ENCODE measurements at places on chromosomes 2 and 18. TPM values are rescaled to one million over a fixed set of nuclear protein-coding genes. Genes with fewer than 3 reads are reported as not detected.

DNA sequence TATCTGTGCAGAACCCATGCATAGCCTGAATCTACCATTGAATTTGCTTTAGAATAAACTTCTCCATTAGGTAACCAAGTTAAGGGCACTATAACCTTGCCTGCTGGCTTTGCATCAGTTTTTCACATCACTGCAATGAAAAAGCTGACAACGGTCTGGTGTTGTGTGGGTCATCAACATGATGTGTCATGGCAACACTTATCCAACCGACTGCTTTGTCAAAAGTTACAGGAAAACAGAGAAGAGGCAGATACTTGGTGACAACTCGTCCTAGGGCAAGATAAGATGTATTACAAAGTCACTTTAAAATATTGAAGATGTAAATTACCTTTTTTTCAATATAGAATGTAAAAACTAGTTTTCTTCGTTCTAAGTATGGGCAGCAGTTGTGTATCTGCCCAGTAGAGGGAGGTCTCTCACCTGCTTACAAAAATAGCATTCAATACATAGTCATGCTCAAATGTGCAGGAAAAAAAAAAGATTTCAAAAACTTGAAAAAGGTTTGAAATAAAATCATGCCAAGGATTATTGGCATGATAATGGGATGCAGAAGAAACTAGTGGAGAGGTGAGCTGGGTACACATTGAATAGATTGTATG is 96.3 kb downstream of the EVA1A start:
- H3K36me3 ChIP-seq = no peaks in the 10 kb centered on the region
- H3K4me1 ChIP-seq = no peaks in the 10 kb centered on the region
- no peak overlapping the region for H3K27ac ChIP-seq
- no peak overlapping the region for H3K4me3 ChIP-seq
- H3K27me3 ChIP-seq = no peaks in the 10 kb centered on the region

DNA sequence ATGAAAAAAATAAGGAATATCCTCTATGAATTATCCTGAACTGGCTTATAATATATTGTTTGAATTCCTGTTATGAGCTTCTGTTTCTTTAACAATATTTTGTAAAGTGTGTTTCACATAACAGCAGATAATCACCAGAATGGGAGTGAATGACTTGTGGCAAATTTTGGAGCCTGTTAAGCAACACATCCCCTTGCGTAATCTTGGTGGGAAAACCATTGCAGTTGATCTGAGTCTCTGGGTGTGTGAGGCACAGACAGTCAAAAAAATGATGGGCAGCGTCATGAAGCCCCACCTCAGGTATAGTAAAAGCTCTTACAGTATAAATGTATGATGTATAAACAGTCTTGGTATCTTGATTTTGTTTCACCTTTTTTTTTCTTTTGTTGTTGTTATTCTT is 5.9 kb downstream of the GEN1 start:
- no peaks in the 10 kb centered on the region for H3K27me3 ChIP-seq
- no peak overlapping the region for H3K4me3 ChIP-seq
- peaks cover 8% of the 10 kb centered on the region for H3K36me3 ChIP-seq

- no peaks in the 10 kb centered on the region for H3K4me1 ChIP-seq
- no peaks in the 10 kb centered on the region for H3K27me3 ChIP-seq
- H3K36me3 ChIP-seq = no peaks in the 10 kb centered on the region
Observed at GRCh38 chr2:98359986-98360385, 13.7 kb downstream of the CNGA3 start.

GRCh38 chr2:149561309-149561926 is 26.2 kb downstream of the MMADHC start:
- H3K4me3 ChIP-seq = no peak overlapping the region
- no peaks in the 10 kb centered on the region for H3K27me3 ChIP-seq
- no peaks in the 10 kb centered on the region for H3K36me3 ChIP-seq

DNA sequence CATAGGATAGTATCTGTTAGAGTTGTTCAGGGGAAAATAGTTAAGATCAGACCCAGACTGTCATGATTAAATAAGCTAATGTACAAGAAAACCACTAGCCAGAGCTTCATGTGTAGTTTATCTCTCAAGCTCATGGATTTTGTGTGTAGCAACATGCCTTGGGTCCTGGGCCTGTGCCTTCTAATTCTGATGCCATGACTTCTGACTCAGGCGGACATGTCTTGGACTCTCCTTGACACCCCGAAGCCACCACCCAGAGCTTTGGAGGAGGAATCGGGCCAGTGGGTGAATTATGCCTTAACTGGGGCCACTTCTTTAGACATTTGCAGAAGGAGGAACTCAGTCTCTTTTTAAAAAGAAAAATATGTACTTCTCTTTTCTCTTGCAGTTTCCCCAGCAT is 68.7 kb downstream of the NPAS2 start:
- no peaks in the 10 kb centered on the region for H3K36me3 ChIP-seq
- H3K27ac ChIP-seq = no peak overlapping the region
- H3K4me3 ChIP-seq = no peak overlapping the region
- H3K27me3 ChIP-seq = no peaks in the 10 kb centered on the region
- peaks cover 66% of the 10 kb centered on the region for H3K4me1 ChIP-seq

DNA sequence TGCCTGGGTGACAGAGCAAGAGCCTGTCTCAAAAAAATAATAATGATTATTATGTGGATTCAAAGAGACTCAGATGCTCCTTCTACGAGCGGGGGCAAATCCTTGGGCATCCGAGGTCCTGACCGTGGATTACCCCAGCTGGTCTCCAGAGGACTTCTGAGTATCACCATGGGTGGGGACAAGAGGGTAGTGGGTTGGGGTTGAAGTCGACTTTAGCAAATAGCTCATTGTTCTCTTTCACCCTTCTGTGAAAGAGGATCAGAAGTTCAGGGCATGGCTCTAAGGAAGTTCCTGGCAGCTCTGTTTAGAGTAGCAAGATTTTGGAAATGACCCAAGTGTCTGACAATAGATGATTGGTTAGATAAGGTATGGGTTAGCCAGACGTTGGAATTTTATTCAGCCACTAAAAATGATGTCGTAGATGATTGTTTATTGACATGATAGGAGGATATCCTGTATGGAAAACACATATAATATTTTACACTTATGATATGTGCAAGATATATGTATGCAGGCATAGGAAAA is 59.0 kb upstream of the SPRED2 start:
- DNase-seq = no peak
- no peaks in the 10 kb centered on the region for H3K4me1 ChIP-seq
- H3K27me3 ChIP-seq = no peaks in the 10 kb centered on the region

GRCh38 chr2:201978986-201979385 is 54.7 kb upstream of the FZD7 start:
- no peak for DNase-seq
- peaks cover 8% of the 10 kb centered on the region for H3K4me1 ChIP-seq

DNA sequence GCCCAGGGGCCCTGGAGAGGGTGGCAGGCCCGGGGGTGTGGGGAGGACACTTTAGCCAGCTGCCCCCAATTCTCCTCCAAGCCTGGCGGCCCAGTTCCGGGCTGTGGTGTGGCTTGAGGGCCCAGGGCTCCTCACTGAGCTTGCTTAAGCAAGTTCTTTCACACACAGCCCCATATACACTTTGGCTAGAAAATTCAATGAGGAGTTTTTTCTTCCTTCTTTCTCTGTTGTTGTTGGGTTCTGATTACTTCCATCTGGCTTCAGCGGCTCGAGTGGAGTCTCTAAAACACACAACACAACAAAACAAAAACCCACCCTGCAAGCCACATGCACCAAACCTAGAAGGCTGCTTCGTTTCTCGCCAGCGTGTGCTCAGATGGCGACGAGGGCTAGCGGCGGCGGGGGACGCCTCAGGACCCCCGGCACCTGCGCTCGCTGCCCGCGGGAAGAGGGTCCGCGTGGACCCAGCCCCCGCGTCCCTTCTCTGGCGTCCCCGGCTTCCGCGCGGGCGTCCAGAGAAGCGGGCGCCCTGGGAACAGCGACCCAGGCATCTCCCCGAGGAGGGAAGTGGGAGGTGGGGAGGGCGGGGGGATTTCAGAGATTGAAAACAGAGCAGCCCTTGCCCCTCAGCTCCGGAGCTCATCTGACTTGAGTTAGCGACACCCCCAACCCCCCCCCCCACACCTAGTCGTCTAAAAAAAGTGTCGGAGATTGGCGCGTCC is 577 bp upstream of the GLI2 start:
- H3K36me3 ChIP-seq = no peaks in the 10 kb centered on the region
- DNase-seq = no peak
- peak overlapping the region; percentile 43 for H3K4me3 ChIP-seq
- no peak overlapping the region for H3K27ac ChIP-seq
- peaks cover 52% of the 10 kb centered on the region for H3K27me3 ChIP-seq
- H3K4me1 ChIP-seq = peaks cover 17% of the 10 kb centered on the region

DNA sequence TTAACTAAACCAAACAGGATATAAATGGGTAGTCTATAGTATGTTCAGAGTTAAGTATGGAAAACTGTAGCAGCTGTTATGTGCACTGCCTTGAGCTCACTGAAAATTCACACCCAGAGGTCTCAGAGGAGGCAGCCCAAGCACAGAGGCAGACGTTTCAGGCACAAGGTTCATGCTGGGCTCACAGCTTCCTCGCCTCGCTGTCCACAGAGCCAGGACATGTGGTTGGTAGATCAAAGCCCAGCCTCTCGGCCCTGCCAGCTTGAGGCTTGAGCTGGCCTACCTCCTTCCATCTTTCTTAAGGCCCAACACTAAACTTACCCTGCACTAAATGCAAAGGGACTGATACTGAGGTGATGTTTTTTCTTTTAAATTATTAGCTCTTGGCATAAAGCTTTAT is 43.7 kb downstream of the PRELID3A start:
- H3K4me1 ChIP-seq = no peaks in the 10 kb centered on the region
- H3K36me3 ChIP-seq = peaks cover 96% of the 10 kb centered on the region
- no peaks in the 10 kb centered on the region for H3K27me3 ChIP-seq
- no peak overlapping the region for H3K4me3 ChIP-seq

- H3K4me1 ChIP-seq = no peaks in the 10 kb centered on the region
- DNase-seq = no peak
- no peaks in the 10 kb centered on the region for H3K27me3 ChIP-seq
- H3K27ac ChIP-seq = no peak overlapping the region
- no peaks in the 10 kb centered on the region for H3K36me3 ChIP-seq
Observed at GRCh38 chr2:147714582-147714981, 130.2 kb upstream of the ACVR2A start.

DNA sequence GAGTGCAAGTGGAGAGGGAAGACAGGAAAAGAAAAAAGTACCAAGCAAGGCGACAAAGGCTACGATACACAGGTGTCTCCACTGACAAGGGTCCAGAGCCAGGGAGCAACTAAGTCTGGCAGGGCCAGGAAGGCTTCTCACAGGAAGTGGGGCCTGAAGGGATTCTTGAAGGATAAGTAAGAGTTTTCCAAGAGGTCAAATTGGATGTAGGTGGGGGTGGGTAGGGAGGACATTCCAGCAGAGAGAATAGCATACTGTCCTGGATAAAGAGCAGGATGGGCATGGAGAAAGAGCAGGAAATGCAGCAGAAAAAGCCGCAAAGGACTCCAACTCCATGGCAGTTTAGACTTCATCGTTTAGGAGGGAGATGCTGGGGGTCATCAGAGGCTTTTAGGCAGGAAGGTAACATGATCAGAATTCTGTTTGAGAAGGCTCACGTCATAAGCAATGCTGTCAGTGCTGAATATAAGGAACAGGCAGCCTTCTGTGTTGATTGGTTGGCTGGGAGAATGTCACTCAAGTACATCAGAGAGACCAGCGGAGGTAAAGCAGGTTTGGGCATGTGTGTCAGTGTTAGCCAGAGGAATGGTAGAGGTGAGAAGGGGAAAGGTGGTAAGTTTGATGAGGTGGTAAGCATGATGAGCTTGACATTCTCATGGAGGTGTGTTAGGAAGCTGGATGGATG is 35.1 kb downstream of the ARHGAP25 start:
- H3K4me3 ChIP-seq = no peak overlapping the region
- no peak for DNase-seq
- H3K27me3 ChIP-seq = no peaks in the 10 kb centered on the region
- no peak overlapping the region for H3K27ac ChIP-seq
- no peaks in the 10 kb centered on the region for H3K36me3 ChIP-seq
- peaks cover 100% of the 10 kb centered on the region for H3K4me1 ChIP-seq

DNA sequence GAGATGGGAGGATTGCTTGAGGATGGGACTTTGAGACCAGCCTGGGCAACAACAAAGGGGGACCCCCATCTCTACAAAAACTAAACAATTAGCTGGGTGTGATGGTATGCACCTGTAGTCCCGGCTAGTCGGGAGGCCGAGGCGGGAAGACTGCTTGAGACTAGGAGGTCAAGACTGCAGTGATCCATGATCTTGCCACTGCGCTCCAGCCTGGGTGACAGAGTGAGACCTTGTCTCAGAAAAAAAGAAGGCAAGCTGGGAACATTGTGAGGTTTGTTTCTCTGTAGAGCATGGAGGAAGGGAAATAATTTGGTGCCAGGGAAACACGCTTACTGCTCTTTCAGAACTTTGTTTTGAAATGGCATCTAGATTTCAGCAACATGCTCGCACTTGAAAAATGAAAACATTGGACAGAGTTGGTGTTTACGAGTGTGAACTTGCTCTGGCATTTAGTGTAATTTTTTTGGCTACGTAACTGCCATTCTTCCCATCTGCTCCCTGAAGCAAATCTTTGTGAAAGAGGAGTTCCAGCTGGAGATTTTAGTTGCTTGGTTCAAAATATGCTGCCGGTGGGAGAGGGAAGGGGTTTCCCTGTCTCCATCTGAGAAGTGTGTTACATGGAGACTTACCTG is 125.6 kb upstream of the DLX2 start:
- H3K36me3 ChIP-seq = no peaks in the 10 kb centered on the region
- no peaks in the 10 kb centered on the region for H3K27me3 ChIP-seq
- no peak for DNase-seq
- H3K27ac ChIP-seq = no peak overlapping the region

DNA sequence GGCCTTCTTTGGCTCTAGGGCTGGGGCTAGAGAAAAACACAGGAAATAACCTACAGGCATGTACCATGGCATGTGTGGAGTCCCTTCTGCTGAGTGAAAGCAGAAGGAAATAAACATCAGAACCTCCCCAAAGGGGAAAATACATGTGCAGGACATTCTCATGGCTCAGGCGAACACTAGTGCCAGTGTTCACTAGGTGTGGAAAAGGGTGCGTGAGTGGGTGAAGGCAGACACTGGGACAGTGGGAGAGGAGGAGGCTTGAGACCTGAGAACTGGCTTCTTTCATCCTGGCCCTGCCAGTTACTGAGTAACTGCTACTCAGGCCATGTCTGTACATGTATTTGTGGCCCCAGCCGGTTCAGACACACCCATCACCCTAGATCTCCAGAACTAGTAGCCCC is 268.2 kb downstream of the PRKCE start:
- DNase-seq = no peak
- peaks cover 5% of the 10 kb centered on the region for H3K4me1 ChIP-seq
- H3K36me3 ChIP-seq = no peaks in the 10 kb centered on the region
- no peak overlapping the region for H3K4me3 ChIP-seq
- no peaks in the 10 kb centered on the region for H3K27me3 ChIP-seq
- H3K27ac ChIP-seq = no peak overlapping the region

- no peaks in the 10 kb centered on the region for H3K4me1 ChIP-seq
- H3K27ac ChIP-seq = no peak overlapping the region
- H3K36me3 ChIP-seq = no peaks in the 10 kb centered on the region
- H3K27me3 ChIP-seq = no peaks in the 10 kb centered on the region
- H3K4me3 ChIP-seq = no peak overlapping the region
Observed at GRCh38 chr2:36857713-36858112, 108.6 kb downstream of the STRN start.

- no peak overlapping the region for H3K27ac ChIP-seq
- no peaks in the 10 kb centered on the region for H3K36me3 ChIP-seq
- no peak for DNase-seq
- H3K27me3 ChIP-seq = no peaks in the 10 kb centered on the region
- no peaks in the 10 kb centered on the region for H3K4me1 ChIP-seq
Observed at GRCh38 chr2:232647261-232647660, 13.9 kb downstream of the EFHD1 start.

RBBP8 gene
- 7.5 TPM for total RNA-seq

SGPP2 gene
- total RNA-seq = 2.5 TPM

ZNF521 gene
- 14.3 TPM for total RNA-seq

SRBD1 gene
- 11.8 TPM for total RNA-seq

RPE gene
- total RNA-seq = 14.5 TPM

CHN1 gene
- 26.5 TPM for total RNA-seq

Measured in heart right ventricle (tissue), 16 donors.